ENCODE measurements at places on chromosomes 5 and 9. TPM values are rescaled to one million over a fixed set of nuclear protein-coding genes. Genes with fewer than 3 reads are reported as not detected.
A peak's percentile ranks its signal among the peaks of the same experiment; 100 is the strongest.

Gene ASB6
- 15.1 TPM for total RNA-seq

Gene OXCT1
- 68.4 TPM for total RNA-seq

Gene TAF1L
- not detected for total RNA-seq

- H3K4me1 ChIP-seq, result no peaks in the 10 kb centered on the region
- H3K27me3 ChIP-seq, result no peaks in the 10 kb centered on the region
- DNase-seq, result no peak
- no peak overlapping the region for H3K4me3 ChIP-seq
- H3K27ac ChIP-seq, result no peak overlapping the region
Measured at GRCh38 chr5:170471551-170472178, 32.2 kb upstream of the KCNIP1 start.

- no peak overlapping the region for H3K27ac ChIP-seq
- no peak for DNase-seq
Measured at GRCh38 chr5:141574122-141574510, 44.7 kb downstream of the DIAPH1 start.

- H3K27ac ChIP-seq, result no peak overlapping the region
- H3K36me3 ChIP-seq, result peaks cover 11% of the 10 kb centered on the region
- H3K27me3 ChIP-seq, result no peaks in the 10 kb centered on the region
- DNase-seq, result no peak
Measured at GRCh38 chr5:80667384-80667783, 12.6 kb upstream of the DHFR start.

GRCh38 chr9:121300283-121301119 is 32.5 kb downstream of the GSN start:
- H3K27ac ChIP-seq, result no peak overlapping the region
- H3K4me1 ChIP-seq, result peaks cover 4% of the 10 kb centered on the region
- H3K4me3 ChIP-seq, result peak overlapping the region; percentile 36
- DNase-seq, result no peak
- H3K36me3 ChIP-seq, result no peaks in the 10 kb centered on the region

- H3K27me3 ChIP-seq, result no peaks in the 10 kb centered on the region
- no peaks in the 10 kb centered on the region for H3K36me3 ChIP-seq
- no peak overlapping the region for H3K27ac ChIP-seq
- no peak overlapping the region for H3K4me3 ChIP-seq
- DNase-seq, result no peak
Measured at GRCh38 chr5:3596261-3596825, 711 bp downstream of the IRX1 start.

- no peaks in the 10 kb centered on the region for H3K36me3 ChIP-seq
- H3K4me3 ChIP-seq, result no peak overlapping the region
- H3K4me1 ChIP-seq, result no peaks in the 10 kb centered on the region
- DNase-seq, result no peak
- H3K27me3 ChIP-seq, result no peaks in the 10 kb centered on the region
Measured at GRCh38 chr9:108724122-108724521, 131.7 kb downstream of the ACTL7B start.

DNA sequence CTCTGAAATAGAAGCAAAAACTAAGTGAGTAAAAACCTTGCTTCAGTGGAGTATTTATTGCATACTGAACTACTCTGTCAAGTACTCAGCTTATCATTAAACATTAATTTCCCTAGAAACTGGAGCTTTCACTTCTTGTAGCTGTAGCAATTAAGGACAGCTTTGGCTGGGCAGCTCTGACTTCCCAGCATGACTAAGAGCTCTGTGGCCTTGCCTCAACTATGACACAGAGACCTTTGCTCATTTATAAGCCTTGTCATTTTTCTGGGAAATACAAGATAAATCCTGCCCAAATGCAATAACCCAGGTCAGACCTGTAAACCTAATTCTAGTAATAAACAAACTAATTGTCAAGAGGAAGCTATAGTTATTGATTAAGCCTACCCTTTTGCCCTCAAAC is 65.4 kb upstream of the STK32A start:
- H3K27me3 ChIP-seq, result no peaks in the 10 kb centered on the region
- no peak overlapping the region for H3K4me3 ChIP-seq
- H3K4me1 ChIP-seq, result no peaks in the 10 kb centered on the region
- H3K27ac ChIP-seq, result no peak overlapping the region
- DNase-seq, result no peak
- H3K36me3 ChIP-seq, result no peaks in the 10 kb centered on the region

All from GM12878 (cell line).